Cortex of kidney (tissue), 1 donor: ENCODE measurements at places on chromosomes 12 and 14.

GRCh38 chr12:44774815-44775411 lies 101.2 kb downstream of the NELL2 start:
- DNase-seq, result no peak

- DNase-seq, result no peak
Observed at GRCh38 chr14:75399843-75400775, 27.7 kb upstream of the JDP2 start.

GRCh38 chr14:54817506-54817905 lies 85.1 kb downstream of the GCH1 start:
- no peak for DNase-seq

DNA sequence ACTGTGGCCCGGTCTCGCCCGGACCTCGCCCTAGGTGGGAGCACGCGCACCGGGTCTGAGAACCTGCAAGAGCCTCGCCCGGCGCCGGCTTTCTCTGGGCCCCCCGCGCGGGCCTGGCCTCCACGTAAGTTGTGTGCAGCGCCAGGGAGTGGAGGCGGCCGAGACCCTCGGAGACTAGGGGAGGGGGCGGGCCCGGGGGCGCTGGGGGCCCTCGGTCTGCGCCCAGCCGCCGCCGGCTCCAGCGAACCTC lies 183 bp upstream of the PRMT8 start:
- no peak for DNase-seq

GRCh38 chr12:80129895-80130530 lies 30.7 kb downstream of the OTOGL start:
- DNase-seq, result no peak

DNA sequence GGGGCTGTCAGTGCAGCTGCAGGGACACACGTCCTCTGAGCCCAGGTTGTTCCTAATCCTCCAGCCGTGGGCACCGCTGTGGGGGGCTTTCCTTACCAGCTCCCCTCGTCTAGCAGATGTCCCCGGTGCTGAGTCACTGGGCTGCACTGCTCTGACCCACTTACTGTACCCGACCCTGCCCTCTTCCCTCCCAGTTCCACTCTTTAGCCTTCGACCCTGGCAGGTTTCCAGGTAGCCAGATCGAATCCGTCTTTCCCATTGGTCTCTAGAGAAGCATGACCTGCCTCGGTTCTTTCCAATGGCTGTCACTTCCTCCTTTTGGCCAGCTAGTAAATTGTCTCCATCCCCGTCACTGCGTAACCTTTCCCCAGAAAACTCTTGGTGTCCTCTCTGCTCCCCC lies 48.4 kb downstream of the ELK3 start:
- DNase-seq, result no peak

DNA sequence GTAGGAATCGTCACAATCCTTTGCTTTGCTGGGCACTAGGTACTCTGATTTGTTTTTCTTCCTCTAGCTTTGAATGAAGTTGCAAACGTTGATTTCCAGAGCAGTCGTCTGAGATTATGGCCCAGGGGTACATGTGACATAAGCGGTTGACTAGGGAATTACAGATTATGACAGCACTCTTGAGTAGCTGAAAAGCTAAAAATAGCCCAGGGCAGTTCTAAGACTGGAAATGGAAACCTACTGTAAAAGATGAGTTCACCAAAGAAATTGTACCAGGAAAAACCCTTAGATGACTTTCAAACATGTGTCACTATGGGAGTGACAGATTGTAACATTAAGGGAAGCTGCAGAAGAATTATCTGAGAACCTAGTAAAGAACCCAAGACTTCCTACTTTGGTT lies 108.5 kb downstream of the ANO6 start:
- DNase-seq, result no peak

DNA sequence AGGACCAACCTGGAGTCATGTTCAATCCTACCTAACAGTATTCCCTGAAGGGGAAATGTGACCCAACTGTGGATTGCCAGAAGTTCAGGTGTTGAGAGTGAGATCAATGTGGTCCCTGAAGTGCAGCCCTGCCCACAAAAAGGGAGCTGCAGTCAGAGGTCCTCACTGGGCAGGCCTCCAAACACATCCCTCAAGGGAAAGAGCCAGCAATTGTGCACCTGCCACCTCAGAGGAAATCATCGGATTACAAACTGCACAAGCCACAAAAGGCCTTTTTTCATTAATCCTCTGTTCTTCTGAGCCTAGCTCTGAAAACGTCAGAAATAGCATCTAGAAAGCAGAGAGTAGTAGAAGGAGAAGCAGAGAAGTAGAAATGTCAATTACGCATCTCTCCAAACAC lies 10.8 kb upstream of the MDM1 start:
- DNase-seq, result no peak

DNA sequence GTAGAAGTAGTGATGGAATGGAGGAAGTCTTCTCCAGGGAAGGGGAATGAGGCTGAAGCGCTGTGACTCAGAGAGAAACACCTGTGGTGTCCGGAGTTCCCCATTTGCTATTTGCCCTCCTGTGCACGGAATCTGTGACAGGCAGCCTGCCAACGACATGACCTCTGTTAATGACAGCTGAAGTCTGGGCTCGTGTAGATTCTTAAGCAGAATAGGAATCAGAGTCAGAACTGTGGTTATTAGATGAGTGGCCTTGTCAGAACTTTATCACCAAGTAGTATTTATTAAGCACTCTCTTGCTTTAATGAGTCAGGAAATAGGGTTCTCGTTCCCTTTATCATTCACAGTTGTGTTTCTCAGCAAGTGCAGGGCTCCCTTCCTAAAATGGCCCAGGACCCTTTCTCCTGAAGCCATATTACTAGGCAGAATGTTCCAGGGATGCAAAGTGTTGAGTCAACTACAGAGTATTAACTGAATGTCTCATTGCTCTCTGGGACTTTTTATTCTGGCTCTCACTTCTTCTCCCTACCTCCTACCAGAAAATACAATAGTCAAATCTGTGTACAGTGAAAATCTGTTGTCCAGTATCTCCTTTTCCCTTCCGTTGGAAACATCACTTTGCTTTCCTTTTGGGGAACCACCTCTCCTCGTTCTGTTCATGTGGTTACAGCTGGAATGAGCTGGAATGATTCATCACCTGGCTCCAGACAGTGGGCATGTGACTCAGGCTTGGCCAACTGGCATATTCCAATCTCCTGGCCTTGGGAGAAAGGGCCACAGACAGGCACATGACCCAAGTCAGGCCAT lies 77.8 kb upstream of the MAX start:
- DNase-seq, result no peak

DNA sequence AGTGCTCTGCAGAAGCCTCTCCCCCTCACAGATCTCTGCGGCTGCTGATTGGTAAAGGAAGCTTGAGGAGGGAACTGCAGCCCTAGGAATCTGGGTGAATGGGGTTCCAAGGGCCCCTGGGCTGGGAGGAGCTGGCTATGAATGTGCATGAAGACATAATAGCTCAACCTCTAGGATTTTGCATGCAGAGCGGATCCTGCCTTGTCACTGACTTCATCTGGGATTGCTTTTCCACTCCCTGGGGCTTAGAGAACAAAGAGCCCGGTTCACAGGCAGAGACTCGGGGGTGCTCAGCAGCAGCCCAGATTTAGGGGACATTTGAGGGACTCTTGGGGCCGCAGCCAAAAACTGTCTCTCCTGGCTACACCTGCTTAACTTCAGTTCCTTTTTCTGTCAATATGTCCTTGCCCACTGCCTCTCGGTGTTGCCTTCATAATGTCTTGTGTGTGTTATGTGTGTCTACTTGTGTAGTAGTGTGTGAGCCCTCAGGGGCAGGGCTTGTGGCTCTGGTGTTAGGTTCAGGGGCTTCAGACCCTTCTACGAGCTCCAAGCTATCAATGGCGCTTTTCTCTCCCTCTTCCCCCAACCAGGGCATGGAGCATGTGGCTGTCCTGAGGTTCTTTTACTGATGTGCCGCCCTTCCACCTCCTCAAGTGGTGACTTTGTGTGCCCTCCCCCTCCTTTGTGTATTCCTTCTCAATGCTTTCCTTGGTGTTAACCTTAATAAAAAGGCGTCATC lies 1.9 kb downstream of the CCDC184 start:
- DNase-seq, result no peak

GRCh38 chr14:28756884-28757570 lies 9.6 kb upstream of the FOXG1 start:
- DNase-seq, result no peak

- no peak for DNase-seq
Observed at GRCh38 chr12:78802593-78802992, 62.0 kb upstream of the SYT1 start.

- no peak for DNase-seq
Observed at GRCh38 chr12:29880987-29881386, 97.2 kb upstream of the TMTC1 start.

DNA sequence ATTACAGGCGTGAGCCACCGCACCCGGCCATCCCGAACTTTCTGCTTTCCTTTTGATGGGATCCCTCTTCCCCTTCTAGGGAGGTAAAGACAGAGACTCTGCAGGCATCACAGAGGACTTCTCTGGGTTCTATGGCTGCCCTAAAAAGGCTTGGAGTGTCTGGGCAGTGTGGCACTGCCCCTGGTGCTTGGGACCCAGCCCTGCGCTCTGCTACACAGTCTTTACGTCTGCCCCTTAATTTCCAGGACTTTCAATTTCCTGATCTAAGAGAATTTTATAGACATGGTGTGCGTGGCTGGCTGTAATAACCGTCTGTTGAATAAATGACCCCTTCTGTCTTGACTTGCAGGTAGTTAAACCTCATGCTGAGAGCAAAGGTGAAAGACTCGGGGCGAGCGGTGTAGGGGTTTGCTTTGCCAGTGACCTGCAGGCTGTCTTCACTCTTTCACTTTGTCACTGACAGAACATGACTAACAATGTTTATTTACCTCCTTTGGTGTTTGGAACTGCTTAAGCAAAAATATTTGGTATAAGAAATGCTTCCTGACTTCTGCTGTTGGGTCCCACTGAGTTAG lies 110.9 kb upstream of the MAP1LC3B2 start:
- DNase-seq, result no peak

- DNase-seq, result no peak
Observed at GRCh38 chr12:1919763-1920162, 1.3 kb upstream of the CACNA2D4 start.

DNA sequence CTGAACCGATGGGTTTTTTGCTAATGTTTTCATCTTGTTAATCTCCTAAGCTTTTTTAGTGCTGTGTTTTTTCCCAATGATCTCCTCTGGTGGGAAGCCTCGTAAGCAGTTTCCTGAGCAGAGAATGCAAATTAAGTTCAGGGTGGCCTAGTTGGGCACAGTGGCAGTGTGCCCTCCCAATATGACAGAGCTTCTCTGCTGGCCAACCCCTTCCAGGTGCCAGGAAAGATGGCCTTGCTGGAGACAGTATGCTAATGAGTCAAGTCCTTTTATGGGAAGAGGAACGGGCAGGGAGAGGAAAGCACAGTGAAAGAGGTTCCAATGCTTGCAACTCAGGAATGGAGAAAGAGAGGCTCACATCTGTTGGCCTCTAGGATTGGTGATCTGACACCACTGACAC lies 115.8 kb downstream of the GCH1 start:
- DNase-seq, result no peak

- DNase-seq, result no peak
Observed at GRCh38 chr12:113757221-113758002, 208.7 kb downstream of the RBM19 start.

- no peak for DNase-seq
Observed at GRCh38 chr12:125381373-125381772, 316.1 kb downstream of the AACS start.
